ENCODE measurements at places on chromosomes 7 and 10.

GRCh38 chr10:125450218-125450617 is 232.7 kb downstream of the TEX36 start:
- ATAC-seq: no peak

GRCh38 chr7:55532150-55532917 is 40.0 kb downstream of the VOPP1 start:
- ATAC-seq: no peak

DNA sequence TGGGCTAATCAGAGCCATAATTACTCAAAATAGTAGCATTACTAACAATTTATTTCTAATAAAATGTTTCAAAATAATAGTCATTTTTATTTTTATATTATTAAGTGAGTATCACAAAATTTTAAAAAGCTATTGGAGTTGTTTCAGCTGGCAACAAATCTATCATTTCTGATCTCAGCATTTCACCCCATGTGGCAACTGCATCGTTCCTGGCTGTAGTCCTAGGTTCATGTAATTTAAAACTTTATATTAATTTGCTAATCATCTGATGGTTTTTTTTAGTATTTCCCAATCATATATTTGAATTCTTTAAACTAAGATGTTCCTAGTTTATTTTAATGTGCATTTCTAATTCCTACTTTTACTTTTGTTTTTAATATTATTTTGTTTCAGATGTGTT is 293.0 kb upstream of the AKR1E2 start:
- ATAC-seq: no peak

- no peak for ATAC-seq
Observed at GRCh38 chr7:71843676-71844075, 568.5 kb downstream of the CALN1 start.

DNA sequence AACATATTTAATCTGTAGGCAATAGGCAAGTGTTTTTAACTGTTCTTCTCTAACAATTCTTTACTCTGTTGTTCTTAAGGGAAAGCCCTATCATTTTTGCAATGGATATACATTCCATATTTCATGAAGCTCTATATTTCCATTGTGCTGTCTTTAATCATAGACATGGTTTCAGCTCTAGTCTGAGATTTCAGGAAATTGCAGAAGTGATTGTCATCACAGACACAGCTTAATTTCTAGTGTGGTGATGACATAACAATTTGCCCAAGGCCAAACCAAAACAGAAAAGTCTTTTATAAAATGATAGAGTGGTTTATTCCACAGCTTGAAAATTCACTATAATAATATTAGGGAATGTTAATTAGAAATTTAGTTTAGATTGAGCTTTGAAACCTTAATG is 494.1 kb upstream of the SEMA3A start:
- no peak for ATAC-seq

DNA sequence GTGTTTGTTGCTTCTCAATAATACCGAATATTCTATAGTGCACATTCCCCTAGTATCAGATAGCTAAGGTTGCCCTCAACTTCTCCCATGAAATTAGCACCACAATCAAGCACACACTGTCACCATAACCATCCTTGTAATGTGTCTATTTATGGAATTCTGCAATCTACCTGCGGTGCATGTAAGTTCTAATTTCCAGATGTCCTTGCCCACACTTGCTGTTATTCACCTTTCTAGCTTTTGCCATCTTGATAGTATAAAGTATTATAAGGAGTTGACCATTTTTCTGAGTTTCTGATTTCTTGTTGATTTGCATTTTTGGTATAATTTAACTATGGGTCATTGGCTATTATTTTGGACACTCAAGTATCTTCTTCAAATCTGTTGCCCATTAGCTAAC is 490.1 kb upstream of the GALNT17 start:
- no peak for ATAC-seq

- ATAC-seq: no peak
Observed at GRCh38 chr7:27134392-27134791, 3.8 kb upstream of the HOXA4 start.
